ENCODE measurements at places on chromosomes 1 and 21. TPM values are rescaled to one million over a fixed set of nuclear protein-coding genes. Genes with fewer than 3 reads are reported as not detected.

GRCh38 chr21:25428537-25428936 is 178.7 kb downstream of the MRPL39 start:
- DNase-seq, result peak; percentile 10

TMEM51 gene
- total RNA-seq, result 82.3 TPM

RNU1-1 gene
- total RNA-seq, result under 0.01 TPM

TCHH gene
- 0.07 TPM for total RNA-seq

DNA sequence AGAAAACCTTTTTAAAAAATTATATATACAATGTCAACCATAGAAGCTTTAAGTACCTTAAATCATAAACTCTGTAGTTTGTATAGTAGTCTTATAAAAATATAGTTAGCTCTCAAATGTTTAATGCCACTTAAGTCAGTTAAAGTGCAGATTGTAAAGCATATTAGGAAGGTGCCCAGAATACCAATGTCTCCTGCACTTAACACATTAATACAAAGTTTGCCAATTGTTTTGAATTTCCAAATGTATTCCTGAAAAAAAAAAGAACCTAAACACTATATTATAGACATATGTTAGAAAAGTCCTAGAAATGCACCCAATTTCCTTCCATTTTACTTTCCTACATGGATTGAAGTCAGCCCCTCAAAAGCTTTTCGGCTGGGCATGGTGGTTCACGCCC is 12.1 kb downstream of the F3 start:
- no peak for DNase-seq

- DNase-seq, result peak; percentile 91
Observed at GRCh38 chr1:221439008-221439746, 302.7 kb downstream of the DUSP10 start.

ADAM30 gene
- total RNA-seq, result not detected

EPHA10 gene
- total RNA-seq, result 0.55 TPM

GRCh38 chr1:10634075-10634427 is 159.3 kb downstream of the PEX14 start:
- DNase-seq, result no peak

DNA sequence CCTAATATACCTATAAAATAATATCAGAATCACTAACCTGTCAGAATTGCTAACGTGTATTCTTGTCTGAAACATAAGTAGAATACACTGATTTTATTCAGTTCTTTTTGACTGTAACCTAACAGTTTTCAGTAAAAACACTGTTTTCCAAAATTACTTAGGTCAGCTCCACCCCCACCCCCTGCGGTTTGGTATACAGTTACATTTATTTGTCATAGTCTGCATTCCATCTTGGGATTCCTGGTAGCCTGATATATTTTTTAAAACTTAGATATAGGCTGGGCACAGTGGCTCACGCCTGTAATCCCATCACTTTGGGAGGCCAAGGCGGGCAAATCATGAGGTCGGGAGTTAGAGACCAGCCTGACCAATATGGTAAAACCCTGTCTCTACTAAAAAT is 19.8 kb upstream of the ABCD3 start:
- no peak for DNase-seq

DNA sequence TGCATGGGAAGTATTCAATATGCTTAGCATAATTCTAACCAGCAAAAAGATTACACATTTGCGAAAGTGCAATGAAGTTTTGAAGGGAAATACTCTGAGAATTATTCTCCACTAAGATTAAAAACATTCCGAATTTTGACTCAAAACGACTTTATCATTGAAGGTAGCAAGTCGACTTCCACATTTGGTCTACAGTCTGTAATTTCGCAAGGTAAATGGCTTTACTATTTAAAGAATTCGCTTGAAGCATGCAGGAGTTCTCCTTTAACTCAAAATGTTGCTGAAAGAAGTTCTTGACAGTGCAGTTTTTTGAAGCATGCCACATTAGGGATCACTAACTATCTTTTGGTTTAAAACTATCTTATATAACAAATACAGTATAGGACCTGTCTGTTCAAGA is 161.0 kb upstream of the HP1BP3 start:
- DNase-seq, result no peak

SAMD11 gene
- total RNA-seq, result 2.3 TPM

DNA sequence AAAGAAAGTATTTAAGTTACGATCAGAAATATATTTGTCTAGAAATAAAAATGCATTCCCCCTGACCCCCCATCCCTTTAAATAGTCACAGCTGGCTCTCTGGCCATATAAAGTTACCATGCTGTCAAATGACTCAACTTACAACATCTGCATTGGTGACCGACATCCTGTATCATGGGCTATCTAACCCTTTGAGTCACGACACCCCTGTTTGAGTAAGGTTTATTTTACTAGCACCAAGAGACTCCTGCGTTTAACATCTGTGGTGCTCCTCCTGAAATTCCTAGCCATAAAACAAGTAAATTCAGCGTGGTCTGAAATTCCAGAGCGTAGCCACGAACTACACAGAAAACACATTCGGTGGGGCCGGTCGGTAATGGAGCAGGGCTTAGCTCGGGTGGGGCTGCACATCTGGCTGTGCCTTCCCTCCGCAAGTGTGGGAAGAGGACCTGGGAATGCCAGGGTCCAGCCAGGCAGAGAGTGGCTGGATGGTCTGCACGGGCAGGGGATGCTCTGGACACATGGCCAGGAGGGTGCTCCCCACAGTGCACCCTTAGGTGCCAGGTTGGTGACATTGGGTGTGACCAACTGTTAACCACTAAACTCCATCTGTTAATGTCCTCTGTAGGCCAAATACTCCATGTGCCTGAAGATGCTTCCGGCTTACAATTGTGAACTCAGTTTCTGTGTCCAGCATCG is 53.0 kb upstream of the CLDN14 start:
- no peak for DNase-seq

C1QB gene
- total RNA-seq, result 4.6 TPM

KRTAP12-2 gene
- not detected for total RNA-seq

TNFRSF18 gene
- 0.67 TPM for total RNA-seq

DNA sequence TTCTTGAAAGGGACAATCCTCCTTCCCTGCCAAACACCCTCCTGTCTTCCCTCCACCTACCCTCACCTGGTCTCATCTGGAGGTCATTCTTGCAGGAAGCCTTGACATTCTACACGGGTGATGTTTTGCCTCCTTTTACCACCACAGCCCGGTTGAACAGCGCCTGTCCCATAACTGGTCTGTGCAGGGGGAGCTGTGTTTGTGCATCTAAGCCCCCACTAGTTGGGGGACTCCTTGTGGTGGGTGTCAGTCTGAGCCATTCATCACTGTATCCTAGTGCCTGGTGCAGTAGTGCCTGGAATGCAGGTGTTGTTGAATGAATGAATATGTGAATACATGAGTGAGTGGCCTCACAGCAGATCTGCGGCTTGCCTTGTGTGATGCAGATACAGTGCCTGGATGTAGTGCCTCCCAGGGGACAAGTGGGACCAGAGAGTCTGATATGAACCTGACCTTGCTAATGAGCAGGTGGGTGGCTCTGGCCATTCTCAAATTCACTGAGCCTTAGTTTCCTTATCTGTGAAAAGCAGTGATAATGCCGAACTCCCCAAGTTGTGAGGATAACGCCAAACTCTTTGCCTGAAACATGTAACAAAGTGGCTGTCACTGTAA is 79.8 kb downstream of the OMA1 start:
- DNase-seq, result no peak

RPE65 gene
- total RNA-seq, result not detected

TEX50 gene
- total RNA-seq, result not detected

KRTCAP2 gene
- total RNA-seq, result 207 TPM

DNA sequence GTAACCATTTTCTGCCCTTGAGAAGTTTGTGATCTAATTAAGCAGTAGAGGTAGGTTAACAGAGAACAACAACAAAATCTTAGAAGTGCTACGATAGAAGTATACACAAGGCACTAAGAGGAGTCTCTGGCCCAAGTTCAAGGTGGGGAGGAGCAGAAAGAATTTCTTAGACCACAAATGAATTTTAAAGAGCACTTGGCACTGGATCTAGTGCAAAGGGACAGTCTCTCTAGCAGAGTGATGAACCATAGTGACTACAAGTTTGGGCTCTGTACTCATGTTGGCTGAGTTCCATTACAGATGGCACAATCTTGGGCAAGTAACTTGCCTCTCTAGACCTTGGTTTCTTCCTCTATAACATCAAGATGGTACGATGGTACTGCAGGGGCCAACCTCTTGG is 33.3 kb upstream of the PIGC start:
- DNase-seq, result no peak

COL11A1 gene
- total RNA-seq, result 0.38 TPM

DNA sequence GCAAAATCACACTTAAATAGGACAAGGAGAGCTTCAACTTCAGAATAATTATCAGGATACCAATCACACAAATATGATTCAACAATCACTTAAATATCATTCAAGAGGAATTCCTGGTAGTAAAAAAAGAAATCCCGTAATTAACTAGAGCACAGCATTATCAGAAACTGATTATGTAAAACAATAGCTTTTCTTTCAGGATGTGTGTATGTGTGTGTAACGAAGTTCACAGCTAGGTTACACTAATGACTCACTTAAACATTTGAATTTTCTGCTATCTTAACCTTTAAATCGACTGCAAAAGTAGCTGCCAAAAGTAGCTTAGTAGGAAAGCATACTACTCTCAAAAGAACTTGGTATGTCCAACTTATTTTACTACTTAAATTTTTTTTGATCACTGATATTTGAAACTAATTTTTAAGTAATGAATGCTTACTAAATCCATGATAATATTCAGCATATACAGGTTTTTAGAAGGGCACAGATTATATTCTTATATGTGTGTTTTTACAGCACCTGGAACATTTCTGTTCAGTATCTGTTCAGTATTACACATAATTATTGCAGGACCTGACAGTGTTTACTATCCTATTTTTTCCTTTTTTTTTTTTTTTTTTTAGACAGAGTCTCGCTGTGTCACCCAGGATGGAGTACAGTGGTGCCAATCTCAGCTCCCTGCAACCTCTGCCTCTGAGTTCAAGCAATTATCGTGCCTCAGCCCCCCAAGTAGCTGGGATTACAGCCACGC is 4.2 kb downstream of the RERE start:
- DNase-seq, result no peak

GRCh38 chr1:109548321-109549267 is at the start of gene GNAI3:
Gene GNAI3 (plus strand): TSS chr1:109548615. CDS start chr1:109548721, 106 bp downstream.
- peak; percentile 85 for DNase-seq

DNA sequence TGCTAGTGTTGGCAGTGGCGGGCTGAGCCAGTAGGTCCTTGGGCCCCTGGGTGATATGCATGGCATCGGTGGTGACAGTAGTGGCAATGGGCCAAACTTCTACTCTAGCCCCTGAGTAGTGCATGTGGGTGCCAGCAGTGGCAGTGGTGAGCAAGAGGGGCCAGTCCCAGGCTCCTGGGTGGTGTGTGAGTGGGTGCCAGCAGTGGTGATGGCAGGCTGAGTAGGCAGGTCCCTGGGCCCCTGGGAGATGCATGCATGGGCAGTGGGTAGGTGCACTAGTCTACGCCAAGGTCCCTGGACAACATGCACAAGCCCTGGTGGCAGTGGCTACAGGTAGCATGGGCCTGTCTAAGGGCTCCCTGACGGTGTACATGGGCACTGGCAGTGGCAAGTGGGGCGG is 24.6 kb upstream of the TTC22 start:
- no peak for DNase-seq

- no peak for DNase-seq
Observed at GRCh38 chr21:17050156-17050555, 462.7 kb upstream of the CXADR start.

- DNase-seq, result peak; percentile 84
Observed at GRCh38 chr1:76073481-76073880, 1.1 kb upstream of the ST6GALNAC3 start.

EFNA1 gene
- 126 TPM for total RNA-seq

DNA sequence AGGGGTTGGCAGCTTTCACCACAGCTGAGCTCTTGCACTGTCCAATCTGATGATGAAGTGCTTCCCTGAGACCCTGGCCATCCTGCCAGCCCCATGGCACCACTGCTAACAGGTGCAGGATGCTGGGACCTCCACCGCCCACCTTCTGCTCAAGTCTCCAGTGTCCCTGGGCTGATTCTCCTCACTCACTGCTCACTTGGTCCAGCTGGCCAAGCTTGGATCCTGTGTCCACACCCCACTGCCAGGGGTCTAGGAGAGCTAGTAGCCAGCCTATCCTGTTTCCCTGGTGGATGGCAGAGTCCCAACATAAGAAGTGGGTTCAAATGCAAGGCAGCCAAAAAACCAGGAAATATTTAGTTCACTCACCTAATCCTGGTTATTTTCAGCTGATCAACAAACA is 217.2 kb upstream of the IRF2BP2 start:
- DNase-seq, result no peak

GRCh38 chr1:218677026-218677425 is 331.9 kb downstream of the TGFB2 start:
- no peak for DNase-seq

C8A gene
- total RNA-seq, result not detected

DNA sequence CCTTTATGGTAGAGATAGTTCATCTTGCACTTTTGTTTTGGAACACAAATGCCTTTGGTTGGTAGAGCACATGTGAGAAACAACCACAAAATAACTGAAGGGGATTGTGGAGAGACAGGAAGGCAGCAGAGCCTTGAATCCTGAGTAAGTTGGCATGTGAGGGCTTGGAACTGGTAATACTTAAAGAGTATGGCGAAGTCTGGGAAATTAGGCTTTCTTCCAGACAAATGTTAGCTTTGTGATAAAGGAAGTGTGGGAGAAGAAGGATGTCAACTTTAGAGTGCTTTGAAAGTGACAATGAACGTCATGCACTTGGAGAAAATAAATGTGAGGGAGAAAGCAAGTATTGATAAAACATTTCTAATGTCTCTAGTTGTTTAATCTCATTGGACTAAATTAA is 476.3 kb upstream of the ZRANB2 start:
- DNase-seq, result no peak

DNA sequence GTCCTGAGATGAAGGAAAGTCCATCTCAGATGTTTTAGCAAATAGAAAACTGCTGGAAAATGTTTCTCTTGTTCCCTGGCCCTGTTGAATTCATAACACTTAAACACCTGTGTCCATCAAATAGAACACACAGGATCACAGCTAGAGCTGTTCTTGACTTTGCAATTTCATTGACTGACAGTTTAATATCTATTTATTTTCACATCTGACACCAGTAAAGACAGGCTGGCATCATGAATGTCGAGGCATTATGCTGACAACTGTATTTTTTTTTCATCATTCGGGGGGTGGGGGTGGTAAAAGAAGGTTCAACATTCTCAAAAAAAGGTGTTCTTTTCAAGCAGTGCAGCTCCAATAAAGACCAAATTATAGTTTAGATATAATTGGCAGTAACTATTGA is 591.2 kb upstream of the PTBP2 start:
- DNase-seq, result no peak

Measured in kidney epithelial cell (primary cell).